Activated T-helper 1 cell treated with Interleukin-2 at 50 U/mL for 16 hours (primary cell): ENCODE measurements at places on chromosomes 12 and 14.

DNA sequence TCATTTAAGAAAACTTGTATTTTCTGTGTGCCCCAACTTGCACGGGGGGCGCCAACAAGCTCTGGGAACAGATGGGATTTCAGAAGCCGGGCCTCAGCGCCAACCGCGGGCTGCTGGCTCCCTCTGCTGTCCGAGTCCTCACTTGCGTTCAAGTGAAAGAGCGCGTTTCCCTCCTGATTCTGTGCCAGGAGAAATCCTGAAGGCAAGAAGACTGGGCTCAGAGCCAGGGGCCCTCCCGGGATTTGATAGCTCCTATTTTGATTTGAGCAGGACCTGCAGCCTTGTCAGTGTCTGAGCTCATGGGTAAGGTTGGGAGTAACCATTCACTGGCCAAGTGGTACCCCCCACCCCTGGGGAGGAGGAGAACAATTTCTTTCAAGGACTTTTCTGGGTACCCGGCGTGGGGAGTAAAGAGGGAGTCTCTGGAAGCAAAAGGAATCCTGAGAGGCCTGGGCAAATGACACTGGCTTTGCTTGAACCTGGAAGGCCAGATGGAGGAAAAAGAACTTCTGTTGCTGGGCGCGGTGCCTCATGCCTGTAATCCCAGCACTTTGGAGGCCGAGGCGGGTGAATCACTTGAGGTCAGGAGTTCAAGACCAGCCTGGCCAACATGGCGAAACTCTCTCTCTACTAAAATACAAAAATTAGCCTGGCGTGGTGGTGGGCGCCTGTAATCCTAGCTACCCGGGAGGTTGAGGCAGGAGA lies 179.0 kb upstream of the RGS6 start:
- peak; percentile 44 for DNase-seq

DNA sequence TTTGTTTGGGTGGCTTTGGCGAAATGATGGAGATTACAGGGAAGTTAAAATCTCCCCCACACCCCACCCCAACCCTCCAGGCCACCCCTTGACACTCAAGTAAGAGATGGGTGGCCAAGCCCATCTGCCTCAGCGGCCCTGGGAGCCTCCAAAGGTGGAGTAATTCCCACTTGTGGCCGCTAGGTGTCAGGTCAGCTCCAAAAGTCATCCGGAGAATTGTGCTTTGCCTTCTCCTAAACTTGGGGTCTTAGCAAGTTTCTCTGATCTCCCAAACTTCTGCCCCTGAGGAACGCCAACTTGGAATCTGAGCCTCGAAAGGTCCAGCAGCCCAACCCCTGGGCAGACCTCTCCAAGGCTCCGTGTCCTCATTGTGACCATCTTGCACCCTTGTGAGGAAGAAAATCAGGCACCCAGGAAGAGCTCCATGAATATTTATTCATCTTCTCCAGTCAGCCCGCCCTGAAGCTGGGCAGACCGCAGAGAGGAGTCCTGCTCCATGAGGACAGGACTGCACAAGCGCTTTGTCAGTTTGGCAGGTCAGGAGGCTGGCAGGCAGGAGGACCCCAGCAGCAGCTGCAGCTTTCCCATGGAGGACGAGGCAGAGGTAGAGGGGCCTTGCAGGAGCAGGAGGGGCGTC lies 46.7 kb downstream of the LRRC74A start:
- peak; percentile 44 for DNase-seq

- DNase-seq, result no peak
Measured at GRCh38 chr12:33125755-33126154, 229.2 kb upstream of the PKP2 start.

DNA sequence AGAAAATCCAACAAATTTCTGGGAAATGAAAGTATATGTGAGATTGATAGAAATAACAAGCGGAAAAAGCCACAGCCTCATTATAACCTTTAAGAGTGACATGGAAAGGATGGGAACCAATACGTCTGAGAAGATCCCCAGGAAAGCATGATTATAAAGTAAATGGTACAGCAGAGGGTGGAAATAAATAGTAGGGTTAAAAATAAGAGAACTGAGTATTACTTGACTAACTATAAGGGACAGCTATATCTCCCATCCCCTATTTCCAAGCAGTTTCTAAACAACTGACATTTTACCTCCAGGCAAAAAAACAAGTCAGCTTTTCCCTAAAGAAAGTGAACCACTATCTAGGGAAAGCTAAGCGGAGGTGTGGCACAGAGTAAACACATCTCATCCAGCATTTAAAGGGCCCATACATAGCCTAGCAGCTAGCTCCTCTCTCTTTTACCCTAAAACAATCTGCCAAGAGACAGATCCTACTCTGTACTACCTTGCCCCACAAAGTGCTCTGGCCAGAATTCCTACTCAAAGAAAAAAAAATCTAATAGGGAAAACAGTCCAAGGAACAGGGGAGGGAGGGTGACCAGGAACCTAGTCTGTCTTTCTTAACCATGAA lies 11.2 kb downstream of the OSBPL8 start:
- DNase-seq, result no peak

- no peak for DNase-seq
Measured at GRCh38 chr14:51750542-51750941, 98.8 kb downstream of the FRMD6 start.

GRCh38 chr14:102751088-102751487 lies 26.2 kb upstream of the TRAF3 start:
- no peak for DNase-seq

- peak; percentile 89 for DNase-seq
Measured at GRCh38 chr12:57522011-57522886, at the start of gene MBD6. MBD6 (plus strand) TSS chr12:57522824; CDS start chr12:57524304, 1,480 bp downstream.

DNA sequence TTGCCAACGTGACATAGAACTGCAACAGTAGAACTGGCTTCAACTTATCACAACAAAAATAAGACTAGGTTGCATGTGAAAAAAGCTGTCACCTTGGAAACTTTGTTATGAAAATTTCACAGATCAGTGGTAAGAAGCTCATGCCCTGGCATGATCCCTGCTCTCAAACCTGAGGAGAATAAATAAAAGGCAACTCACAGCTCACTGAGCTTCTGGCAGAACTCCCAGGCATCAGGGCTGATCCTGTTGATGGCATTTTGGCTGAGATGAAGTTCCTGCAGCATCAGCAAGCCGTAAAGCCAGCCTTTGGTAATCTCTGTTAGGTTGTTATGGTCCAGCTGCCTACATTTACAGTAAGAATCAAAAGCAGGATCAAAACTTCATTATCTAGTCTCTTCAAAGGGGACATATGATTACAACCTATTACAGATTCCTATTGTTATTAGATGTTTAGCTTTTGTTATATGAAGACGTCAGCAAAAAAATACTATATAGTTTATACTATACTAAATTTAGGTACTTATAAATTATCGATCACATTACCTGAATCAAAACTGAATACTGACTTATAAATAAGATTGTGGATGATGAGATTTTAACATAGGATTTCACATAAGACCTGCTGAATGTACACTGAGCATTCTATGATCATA lies 32.0 kb downstream of the LRIG3 start:
- DNase-seq, result no peak

DNA sequence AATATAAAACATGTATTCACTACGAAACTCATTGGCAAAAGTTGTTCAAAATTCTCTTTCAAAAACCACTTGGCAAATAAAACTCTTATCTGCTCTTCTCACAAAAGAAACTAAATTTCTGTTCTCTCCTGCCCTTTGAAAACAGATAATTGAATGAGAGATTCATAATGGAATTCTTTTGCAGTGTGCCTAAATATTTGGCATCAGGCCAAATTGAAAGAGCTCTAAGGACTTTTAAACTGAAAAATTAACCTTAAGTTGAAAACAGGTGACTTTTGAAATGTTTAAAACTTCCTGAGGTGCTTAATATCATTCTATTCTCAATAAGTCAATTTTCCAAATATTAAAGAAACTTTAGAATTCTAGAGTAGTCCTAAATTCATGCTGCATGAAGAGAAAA lies 136.4 kb downstream of the FSCB start:
- no peak for DNase-seq

- no peak for DNase-seq
Measured at GRCh38 chr12:122064025-122064777, 14.4 kb upstream of the MLXIP start.

GRCh38 chr14:63203618-63204406 lies 431 bp upstream of the RHOJ start:
- DNase-seq, result no peak

DNA sequence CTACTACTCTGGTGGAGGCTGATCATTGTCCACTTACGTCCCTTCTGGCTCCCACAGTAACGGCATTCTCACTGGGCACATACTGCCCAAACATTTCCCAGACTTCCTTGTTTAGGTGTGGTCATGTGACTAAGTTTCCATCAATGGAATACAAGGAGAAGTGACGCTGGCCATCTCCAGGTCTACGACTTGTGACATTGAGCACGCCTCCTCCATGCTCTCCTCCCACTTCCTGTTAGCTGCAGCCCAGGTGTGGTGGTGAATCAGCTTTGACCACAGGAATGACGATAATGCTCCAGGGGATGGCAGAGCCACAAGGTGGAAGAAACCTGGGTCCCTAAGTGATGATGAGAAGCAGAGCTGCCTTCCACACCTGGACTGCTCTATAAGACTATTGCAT lies 6.0 kb upstream of the SLC24A4 start:
- no peak for DNase-seq

- no peak for DNase-seq
Measured at GRCh38 chr14:58444627-58445026, 17.1 kb downstream of the KIAA0586 start.

DNA sequence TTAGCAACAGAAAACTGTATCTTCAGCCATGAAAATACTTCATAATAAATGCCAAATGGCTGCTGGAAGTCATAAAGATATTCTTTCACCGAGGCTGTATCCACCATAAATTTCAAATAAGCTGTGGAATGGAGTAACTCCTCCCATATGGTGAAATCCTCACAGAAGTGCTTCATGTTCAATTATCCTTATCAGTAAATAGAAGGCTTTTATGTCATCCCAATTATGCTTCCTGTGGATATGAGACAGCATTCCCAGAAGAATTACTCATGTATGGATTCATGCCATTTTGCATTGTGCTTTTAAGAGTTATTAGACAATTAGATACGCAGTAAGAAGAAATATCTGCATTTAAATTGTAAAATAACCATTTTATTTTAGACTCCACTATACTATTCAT lies 99.0 kb downstream of the RTN1 start:
- DNase-seq, result no peak

- no peak for DNase-seq
Measured at GRCh38 chr12:61655241-61655640, 605.0 kb upstream of the USP15 start.

DNA sequence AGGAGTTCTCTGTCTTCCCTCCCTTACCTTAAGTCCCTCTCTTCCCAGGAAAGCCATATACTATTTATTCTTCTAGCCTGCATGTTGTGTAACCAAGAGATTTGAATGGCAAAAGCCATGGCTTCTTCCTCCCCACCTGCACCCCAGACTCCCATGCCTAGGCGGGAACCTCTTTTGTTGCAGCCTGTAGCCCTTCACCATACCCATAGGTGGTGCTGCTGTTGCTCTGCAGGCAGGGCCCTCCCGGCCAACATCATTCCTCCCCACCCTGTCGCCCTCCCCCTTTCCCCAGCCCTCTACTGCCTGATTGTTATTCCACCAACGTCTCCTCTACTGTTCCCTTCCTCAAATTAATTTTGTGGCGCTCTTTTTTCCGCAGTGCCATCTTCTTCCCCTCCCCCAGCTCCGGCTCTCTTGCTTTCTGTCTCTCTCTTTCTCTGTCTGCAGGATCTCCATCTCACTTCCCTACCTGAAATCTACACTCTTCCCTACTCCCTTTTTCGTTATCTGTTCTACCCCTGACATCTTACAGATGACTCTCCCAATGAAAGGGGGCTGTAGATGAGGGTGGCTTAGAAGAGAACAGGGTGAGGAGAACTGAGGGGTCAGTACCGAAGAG lies 13.8 kb downstream of the NGDN start:
- no peak for DNase-seq

DNA sequence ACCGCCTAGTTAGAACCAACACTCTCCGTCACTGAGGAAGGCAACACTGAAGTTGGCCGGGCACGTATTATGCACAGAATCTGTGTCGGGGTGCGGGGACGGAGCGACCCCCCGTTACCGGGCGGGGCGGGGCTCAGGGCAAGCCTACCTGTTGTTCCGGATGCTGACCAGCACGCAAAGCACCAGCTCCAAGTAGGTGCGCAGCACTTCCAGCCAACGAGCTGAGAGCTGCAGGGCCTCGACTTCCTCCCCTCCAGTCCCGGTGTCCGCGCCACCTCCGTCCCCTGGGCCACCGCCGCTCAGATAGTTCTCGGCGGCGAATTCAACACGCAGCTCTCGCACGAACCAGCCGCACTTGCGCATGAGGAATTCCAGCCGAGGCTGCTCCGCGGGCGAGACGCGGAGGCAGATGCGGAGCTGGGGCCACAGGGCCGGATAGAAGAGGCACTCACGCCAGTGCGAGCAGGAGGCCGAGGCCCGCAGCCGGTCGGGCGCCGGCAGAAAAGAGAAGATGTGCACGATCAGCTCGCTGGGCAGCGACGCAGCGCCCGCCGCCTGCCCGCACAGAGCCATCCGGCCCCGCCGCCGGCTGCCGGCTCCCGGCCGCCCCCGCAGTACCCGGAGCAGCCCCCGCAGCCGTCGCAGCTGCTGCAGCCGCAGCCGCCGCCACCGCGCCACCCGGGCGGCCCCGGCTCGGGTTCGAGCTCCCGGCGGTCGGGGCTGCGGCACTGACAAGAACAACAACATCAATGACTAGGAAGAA lies 636 bp downstream of the FBXO33 start:
- peak; percentile 26 for DNase-seq

DNA sequence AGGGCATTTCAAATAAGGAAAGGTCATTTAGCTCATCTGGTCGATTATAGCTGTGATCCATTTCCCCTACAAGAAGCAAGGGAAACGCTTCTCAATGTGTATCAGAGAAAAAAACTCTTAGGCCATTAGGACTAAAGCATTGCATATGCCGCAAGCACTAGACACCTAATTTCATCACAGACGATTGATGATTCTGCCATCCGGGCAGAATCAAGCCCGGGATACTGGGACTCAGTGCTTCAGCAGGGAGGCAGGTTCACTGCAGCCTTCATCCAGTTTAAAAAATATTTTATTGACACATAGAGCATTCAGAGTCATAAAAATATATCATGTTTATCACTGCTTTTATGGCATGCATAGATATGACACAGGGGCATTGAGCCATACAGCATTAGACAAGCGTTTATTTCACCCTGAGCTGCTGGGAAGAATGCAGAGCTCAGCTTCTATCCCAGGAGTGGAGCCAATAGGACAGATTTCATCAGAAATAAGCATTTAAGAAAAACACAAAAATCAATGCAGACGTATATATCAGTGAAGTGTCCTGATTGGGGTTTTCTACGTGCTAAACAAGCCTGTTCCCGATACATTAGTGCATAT lies 806.9 kb downstream of the GALC start:
- DNase-seq, result no peak

DNA sequence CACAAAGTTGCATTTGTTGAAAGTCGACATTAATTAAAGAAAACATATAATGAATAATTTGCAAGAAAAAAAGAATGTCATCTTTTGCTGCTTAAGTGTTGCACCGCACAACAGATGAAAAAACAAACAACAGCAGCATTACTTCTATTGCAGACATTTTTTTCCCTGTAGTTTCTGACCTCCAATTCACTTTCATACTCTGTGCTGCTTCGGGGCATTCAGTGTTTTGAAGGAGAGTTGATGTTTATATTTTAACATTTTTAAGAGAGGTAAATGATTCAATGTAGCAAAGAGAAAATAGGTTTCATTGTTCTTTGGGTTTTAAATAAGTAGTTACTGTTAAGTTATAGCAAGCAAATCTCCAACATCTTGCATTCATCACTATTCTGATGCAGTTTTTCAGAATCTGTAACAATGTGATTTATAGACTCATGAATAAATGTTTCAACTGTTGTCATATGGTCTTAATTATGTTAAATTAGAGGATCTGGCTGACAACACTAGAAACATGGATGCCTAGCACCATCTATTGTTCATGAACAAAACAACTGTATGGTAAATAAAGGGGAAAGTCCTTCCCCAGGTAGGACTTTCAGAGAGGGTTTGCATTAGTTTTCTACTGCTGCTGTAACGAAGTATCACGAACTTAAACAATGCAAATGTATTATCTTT lies 168.1 kb downstream of the BCAT1 start:
- DNase-seq, result no peak
